HCT116 (cell line): ENCODE measurements at places on chromosomes 11 and 22. TPM values are rescaled to one million over a fixed set of nuclear protein-coding genes. Genes with fewer than 3 reads are reported as not detected.

HTATIP2 gene
- 43.4 TPM for total RNA-seq

DNA sequence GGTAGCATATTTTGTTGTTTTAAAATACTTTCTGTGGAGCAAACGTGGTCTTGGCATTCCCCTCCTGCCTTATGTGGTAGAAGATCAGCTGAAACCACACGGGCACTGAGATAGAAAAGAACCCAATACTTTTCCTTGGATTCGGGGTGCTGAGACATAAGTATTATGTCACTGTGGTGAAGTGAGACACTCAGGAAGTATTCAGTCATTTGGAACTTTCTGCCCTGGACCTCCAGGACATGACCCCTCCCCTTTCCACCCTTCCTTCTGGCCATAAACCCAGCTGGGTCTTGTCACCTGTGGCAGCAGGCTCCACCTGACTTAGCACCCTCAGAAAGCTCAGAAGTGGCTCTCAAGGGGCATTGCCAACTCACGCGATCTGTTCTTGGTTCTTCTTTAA is 123.4 kb downstream of the SWAP70 start:
- H3K27me3 ChIP-seq = no peaks in the 10 kb centered on the region
- no peaks in the 10 kb centered on the region for H3K4me1 ChIP-seq

- no peak overlapping the region for H3K4me3 ChIP-seq
- no peaks in the 10 kb centered on the region for H3K27me3 ChIP-seq
- no peak overlapping the region for H3K27ac ChIP-seq
- H3K36me3 ChIP-seq = no peaks in the 10 kb centered on the region
These were observed 348.7 kb downstream of the ETS1 start for GRCh38 chr11:128238521-128239265.

GRCh38 chr11:12746593-12747097 is 72.4 kb downstream of the TEAD1 start:
- peaks cover 57% of the 10 kb centered on the region for H3K4me1 ChIP-seq
- peak overlapping the region; percentile 58 for H3K27ac ChIP-seq
- peak; percentile 78 for DNase-seq
- H3K4me3 ChIP-seq = 0 out of 2 replicates have a peak overlapping the region, but pooled peaks have one; percentile 3
- no peaks in the 10 kb centered on the region for H3K27me3 ChIP-seq
- H3K36me3 ChIP-seq = no peaks in the 10 kb centered on the region

GRCh38 chr11:20824773-20825172 is 155.4 kb downstream of the NELL1 start:
- H3K27me3 ChIP-seq = no peaks in the 10 kb centered on the region
- H3K4me1 ChIP-seq = no peaks in the 10 kb centered on the region
- no peaks in the 10 kb centered on the region for H3K36me3 ChIP-seq
- H3K27ac ChIP-seq = no peak overlapping the region
- DNase-seq = no peak
- H3K4me3 ChIP-seq = no peak overlapping the region

GRCh38 chr11:125148743-125149142 is 15.8 kb upstream of the PKNOX2 start:
- no peak overlapping the region for H3K27ac ChIP-seq
- H3K27me3 ChIP-seq = no peaks in the 10 kb centered on the region
- no peak for DNase-seq
- H3K4me3 ChIP-seq = no peak overlapping the region
- no peaks in the 10 kb centered on the region for H3K36me3 ChIP-seq

OR8K5 gene
- total RNA-seq = not detected

- no peak overlapping the region for H3K4me3 ChIP-seq
- no peaks in the 10 kb centered on the region for H3K4me1 ChIP-seq
- no peaks in the 10 kb centered on the region for H3K36me3 ChIP-seq
- peak; percentile 54 for DNase-seq
- H3K27me3 ChIP-seq = no peaks in the 10 kb centered on the region
These were observed 8.0 kb upstream of the HTATIP2 start for GRCh38 chr11:20355221-20356219.

DNA sequence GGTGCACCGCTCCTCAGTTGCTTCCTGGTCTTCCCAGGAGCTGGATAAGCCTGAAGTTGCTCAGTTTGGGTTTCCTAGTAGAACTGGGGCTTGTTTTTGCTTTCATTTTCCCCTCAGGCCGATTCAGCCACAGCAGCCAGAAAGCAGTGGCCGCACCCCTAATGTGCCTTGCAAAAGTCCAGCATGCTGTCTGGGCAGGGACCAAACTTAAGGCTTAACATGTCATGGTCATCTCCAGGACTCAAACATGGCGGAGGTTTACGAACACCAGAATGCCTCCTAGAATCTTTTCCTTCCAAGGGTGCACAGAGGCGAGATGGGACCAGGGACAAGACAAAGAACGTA is 2.5 kb downstream of the GNG3 start:
- H3K27me3 ChIP-seq = no peaks in the 10 kb centered on the region
- no peak overlapping the region for H3K4me3 ChIP-seq
- no peak overlapping the region for H3K27ac ChIP-seq

GRCh38 chr11:47977623-47978022 is 2.7 kb upstream of the PTPRJ start:
- H3K27me3 ChIP-seq = no peaks in the 10 kb centered on the region
- H3K4me3 ChIP-seq = no peak overlapping the region
- DNase-seq = no peak
- peaks cover 28% of the 10 kb centered on the region for H3K4me1 ChIP-seq

GRCh38 chr11:75498556-75499255 is 27.0 kb downstream of the GDPD5 start:
- peaks cover 26% of the 10 kb centered on the region for H3K4me1 ChIP-seq
- H3K27me3 ChIP-seq = no peaks in the 10 kb centered on the region
- H3K27ac ChIP-seq = no peak overlapping the region
- H3K36me3 ChIP-seq = no peaks in the 10 kb centered on the region

DNA sequence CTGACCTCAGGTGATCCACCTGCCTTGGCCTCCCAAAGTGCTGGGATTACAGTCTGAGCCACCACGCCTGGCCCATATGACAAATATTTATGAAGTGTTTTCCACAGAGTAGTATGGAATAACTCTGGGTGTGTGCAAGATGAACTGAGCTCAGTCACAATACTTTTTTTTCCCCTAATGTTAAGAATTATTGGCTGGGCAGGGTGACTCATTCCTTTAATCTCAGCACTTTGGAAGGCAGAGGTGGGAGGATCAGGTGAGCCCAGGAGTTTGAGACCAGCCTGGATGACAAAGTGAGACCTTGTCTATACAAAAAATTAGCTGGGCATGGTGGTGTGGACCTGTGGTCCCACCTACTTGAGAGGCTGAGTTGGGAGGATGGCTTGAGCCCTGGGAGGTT is 6.4 kb downstream of the PTPRJ start:
- peak overlapping the region; percentile 37 for H3K4me3 ChIP-seq
- peak overlapping the region; percentile 79 for H3K27ac ChIP-seq
- H3K36me3 ChIP-seq = no peaks in the 10 kb centered on the region
- peak; percentile 79 for DNase-seq
- peaks cover 75% of the 10 kb centered on the region for H3K4me1 ChIP-seq

GRCh38 chr11:35585416-35585815 is 32.8 kb upstream of the FJX1 start:
- peaks cover 2% of the 10 kb centered on the region; the same call in 1 of the 2 replicates for H3K27me3 ChIP-seq
- peaks cover 10% of the 10 kb centered on the region for H3K4me1 ChIP-seq
- H3K36me3 ChIP-seq = no peaks in the 10 kb centered on the region
- no peak overlapping the region for H3K27ac ChIP-seq
- DNase-seq = no peak

GRCh38 chr11:27894552-27894951 is 194.3 kb upstream of the BDNF start:
- H3K27me3 ChIP-seq = no peaks in the 10 kb centered on the region
- H3K36me3 ChIP-seq = no peaks in the 10 kb centered on the region
- H3K27ac ChIP-seq = no peak overlapping the region
- DNase-seq = no peak
- no peaks in the 10 kb centered on the region for H3K4me1 ChIP-seq

DNA sequence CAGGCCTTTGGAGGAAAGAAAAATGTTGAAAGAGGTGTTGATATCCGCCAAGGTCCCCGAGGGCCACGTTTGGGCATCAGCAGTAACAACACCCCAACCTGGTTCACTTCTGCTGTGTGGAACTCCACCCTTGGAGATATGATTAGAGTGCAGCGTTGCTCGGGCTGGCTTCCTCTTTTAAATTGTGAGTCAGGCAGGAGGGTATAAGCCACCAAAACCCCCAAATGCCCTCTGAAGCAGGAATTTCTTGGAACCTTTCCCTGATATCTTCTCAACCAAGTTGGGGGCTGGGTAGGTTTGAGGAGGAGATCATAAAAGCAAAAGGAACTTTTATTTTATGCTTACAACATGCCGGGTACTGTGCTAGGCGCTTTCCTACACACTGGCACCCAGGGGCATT is 6.4 kb upstream of the C11orf96 start:
- H3K27me3 ChIP-seq = no peaks in the 10 kb centered on the region
- peaks cover 12% of the 10 kb centered on the region for H3K4me1 ChIP-seq
- no peak overlapping the region for H3K27ac ChIP-seq
- no peak for DNase-seq

DNA sequence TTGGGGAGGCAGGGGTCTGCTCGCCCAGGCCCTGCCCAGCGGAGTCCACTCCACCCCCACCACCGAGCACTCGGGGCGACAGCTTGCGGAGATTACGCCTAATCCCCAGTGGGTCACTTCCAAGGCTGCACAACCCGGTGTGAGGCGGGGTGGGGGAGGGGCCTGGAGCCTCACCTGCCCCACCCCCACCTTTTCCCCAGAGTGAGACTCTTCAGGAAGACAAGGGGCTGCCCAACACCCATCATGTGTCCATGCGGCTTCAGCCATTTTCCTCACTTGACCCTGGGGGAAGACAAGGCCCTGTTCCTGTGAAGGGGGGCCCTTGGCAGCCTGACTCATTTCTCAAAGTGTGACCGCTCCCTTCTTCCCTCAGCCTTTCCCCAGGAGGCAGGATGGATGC is 12.5 kb downstream of the SYNGR1 start:
- H3K27me3 ChIP-seq = no peaks in the 10 kb centered on the region
- H3K4me1 ChIP-seq = peaks cover 18% of the 10 kb centered on the region
- no peaks in the 10 kb centered on the region for H3K36me3 ChIP-seq
- DNase-seq = no peak
- no peak overlapping the region for H3K4me3 ChIP-seq

DNA sequence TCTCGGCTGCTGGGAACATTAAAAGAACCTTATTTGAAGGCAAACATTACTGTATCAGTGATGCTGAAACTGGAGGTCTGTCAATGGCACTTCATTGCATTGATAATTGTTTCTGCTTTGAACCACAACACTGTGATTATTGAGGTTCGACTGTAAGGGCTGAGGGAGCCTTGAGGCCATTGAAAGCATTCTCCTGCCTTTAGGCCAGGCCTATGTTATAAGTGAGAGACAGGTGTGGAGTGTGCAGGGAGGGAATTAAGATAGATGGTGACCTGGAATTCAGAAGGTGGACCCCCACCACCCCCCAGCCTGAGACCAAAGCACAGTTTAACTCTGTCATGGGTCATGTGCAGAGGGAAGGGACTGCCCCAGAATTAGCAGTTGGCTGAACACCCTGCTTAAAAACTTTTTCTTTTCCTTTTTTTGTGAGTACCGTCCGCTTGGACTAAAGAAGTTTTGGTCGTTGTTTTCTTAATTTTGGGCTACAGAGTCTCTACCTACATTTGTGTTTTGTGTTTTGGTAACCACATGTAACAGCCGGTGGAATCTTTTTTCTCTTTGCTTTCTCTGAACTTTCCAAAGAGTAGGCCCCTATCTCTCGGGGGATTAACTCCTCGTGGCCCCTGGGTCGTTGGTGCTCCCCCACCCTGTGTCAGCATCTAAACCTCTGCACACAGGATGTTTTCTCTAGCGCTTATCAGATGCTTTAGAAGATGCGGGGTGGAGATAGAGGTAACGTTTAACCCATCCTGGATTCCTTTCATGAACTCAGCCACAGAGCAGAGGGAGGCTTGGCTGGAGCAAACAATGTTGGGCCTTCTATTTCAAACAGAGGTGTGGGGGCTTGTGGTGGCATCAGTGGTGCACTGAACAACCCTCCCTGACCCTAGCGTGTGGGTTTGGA is 43.7 kb downstream of the ZBTB16 start:
- H3K4me3 ChIP-seq = no peak overlapping the region
- no peaks in the 10 kb centered on the region for H3K36me3 ChIP-seq

DNA sequence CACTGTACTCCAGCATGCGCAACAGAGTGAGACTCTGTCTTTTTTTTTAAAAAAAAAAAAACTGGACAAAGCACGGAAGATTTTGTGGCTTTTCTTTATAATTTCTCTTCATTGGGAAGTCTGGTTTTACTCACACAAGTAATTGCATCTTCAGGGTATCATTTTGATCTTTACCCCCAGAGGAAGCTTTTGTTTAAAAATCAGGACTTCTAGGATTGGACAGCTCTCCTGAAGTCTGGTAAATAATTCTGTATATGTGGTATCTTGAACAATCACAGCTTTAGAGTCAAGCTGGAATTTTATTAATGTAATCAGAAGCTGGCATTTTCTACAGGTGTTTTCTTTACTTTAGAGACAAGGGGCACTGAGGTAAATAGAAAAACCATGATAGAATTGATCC is 208.1 kb upstream of the NARS2 start:
- no peak overlapping the region for H3K27ac ChIP-seq
- H3K4me3 ChIP-seq = no peak overlapping the region
- peaks cover 39% of the 10 kb centered on the region; the same call in 1 of the 2 replicates for H3K27me3 ChIP-seq
- no peak for DNase-seq
- no peaks in the 10 kb centered on the region for H3K4me1 ChIP-seq

- H3K4me1 ChIP-seq = no peaks in the 10 kb centered on the region
- DNase-seq = no peak
- H3K27me3 ChIP-seq = no peaks in the 10 kb centered on the region; the same call in 1 of the 2 replicates
- H3K36me3 ChIP-seq = no peaks in the 10 kb centered on the region
These were observed at the start of gene POU2F3 for GRCh38 chr11:120239713-120240640. Gene POU2F3 (plus strand): TSS chr11:120240140. CDS start chr11:120240344, 204 bp downstream.

DNA sequence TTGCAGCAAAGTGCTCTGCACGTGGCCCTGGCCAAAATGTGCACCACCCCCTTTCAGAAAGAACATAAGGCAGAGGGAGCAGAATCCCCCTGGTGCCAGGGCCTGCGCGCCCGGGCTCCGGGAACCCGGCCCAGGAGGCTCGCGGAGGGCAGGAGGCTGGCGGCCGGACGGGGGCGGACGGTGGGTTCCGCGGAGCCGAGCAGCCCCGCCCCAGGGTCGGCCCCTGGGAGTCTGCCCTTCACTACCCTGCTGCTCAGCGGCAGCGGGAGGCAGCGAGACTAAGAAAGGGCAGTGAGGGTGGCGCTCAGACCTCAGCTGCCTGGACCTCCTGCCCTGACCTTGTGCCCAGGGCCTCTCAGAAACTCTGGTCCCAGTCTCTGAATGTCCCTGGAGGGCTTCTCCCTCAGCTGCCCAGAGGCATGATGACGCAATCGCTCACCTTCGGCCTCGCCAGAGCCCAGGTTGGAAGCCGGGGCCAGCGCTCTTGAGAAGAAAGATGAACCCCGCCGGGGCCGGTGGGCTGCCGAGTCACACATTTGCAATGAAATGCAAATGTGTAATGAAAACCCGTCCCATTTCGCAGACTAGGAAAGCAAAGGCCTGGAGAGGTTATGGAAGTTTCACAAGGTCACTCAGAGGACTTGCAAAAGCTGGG is 1.1 kb upstream of the CLMP start:
- no peaks in the 10 kb centered on the region for H3K36me3 ChIP-seq
- no peak for DNase-seq
- peaks cover 23% of the 10 kb centered on the region for H3K4me1 ChIP-seq
- H3K27ac ChIP-seq = no peak overlapping the region
- peaks cover 5% of the 10 kb centered on the region; the same call in 1 of the 2 replicates for H3K27me3 ChIP-seq

GRCh38 chr11:31690516-31690915 is 120.6 kb downstream of the PAX6 start:
- H3K27ac ChIP-seq = no peak overlapping the region
- H3K4me1 ChIP-seq = no peaks in the 10 kb centered on the region
- no peaks in the 10 kb centered on the region for H3K27me3 ChIP-seq
- H3K36me3 ChIP-seq = no peaks in the 10 kb centered on the region
- no peak overlapping the region for H3K4me3 ChIP-seq

SMIM38 gene
- 0.54 TPM for total RNA-seq

- no peak for DNase-seq
- no peaks in the 10 kb centered on the region for H3K27me3 ChIP-seq
- H3K27ac ChIP-seq = no peak within 1 kb of the TSS
- no peak within 1 kb of the TSS for H3K4me3 ChIP-seq
- H3K36me3 ChIP-seq = no peaks in the 10 kb centered on the region
- H3K4me1 ChIP-seq = no peaks in the 10 kb centered on the region
These were observed at the start of gene CABP2 for GRCh38 chr11:67522844-67523555. Gene CABP2 (minus strand): TSS chr11:67523446. CDS start chr11:67523326, 120 bp downstream.

VWCE gene
- 2.5 TPM for total RNA-seq
